ENCODE measurements at places on chromosomes 16 and 17.

DNA sequence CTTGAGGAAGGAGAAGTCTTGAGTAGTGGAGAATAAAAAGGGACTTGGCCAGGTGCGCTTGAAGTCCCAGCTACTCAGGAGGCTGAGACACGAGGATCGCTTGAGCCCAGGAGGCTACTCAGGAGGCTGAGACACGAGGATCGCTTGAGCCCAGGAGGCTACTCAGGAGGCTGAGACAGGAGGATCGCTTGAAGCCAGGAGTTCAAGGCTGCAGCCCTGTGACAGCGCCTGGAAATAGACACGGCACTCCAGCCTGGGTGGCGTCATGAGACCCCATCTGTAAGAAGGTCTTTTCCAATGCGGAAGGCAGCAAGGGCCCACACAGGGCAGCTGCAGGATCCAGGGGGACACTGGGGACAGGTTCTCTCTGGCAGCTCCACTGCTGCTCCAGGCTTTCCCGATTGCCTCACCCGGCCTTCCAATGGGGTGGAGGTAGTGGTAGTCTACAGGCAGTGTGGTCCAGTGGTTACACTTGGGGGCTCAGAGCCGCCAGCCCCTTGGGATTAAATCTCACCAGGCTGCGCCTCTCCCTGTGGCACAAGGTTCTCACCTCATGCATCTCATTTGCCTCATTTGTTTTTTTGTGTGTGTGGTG, 143.4 kb downstream of the SEC14L1 start:
- no peak for DNase-seq

DNA sequence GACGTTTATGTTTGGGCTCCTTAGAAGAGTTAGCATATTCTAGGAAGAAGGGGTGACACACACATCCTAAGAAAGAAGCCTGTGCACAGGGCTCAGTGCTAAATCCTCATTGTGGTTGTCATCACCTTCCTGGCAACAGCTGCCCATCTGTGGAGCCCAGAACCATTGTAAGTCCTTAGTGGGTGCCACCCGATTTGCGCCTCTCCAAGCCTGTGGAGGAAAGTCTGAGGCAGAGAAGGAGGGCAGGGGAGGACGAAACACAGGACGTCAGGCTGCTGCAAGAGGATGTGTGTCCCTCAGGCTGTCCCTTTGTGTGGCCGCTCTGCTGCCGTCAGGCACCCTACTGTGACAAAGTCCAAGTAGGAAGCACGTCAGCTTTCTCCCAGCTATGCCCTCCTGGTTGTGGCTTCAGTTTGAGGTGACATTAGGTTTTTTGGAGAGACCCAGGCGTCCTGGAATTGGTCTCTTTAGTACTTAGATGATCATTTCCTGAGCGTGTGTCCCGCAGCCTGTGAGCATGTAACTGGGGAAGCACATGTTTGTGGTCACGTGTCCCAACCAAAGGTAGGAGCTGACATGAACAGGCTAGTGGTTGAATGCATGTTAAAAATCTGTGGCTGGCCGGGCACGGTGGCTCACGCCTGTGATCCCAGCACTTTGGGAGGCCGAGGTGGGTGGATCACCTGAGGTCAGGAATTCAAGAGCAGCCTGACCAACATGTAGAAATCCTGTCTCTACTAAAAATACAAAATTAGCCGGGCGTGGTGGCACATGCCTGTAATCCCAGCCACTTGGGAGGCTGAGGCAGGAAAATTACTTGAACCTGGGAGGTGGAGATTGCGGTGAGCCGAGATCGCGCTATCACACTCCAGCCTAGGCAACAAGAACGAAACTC, 10.7 kb downstream of the CLUAP1 start:
- no peak for DNase-seq

- no peak for DNase-seq
These were observed 1.6 kb downstream of the CAPN15 start for GRCh38 chr16:529012-529575.

DNA sequence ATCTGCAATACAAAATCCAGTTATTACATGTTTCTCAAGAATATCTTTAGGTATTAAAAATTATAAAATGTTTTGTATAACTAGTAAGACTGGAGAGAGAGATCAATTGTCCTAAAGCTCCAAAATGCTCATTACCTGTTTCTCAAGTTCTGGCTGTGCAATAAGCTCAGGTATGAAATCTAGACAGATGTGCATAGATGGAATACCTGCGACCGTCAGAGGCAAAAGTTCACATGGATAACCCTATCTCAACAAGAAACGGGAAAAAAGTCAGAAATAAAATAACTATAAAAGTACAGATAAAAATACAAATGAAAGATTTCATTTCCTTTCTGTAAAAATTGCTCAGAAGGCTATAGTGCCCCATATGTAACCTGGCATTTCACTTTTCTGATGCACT, 5.8 kb upstream of the BRIP1 start:
- DNase-seq: no peak

DNA sequence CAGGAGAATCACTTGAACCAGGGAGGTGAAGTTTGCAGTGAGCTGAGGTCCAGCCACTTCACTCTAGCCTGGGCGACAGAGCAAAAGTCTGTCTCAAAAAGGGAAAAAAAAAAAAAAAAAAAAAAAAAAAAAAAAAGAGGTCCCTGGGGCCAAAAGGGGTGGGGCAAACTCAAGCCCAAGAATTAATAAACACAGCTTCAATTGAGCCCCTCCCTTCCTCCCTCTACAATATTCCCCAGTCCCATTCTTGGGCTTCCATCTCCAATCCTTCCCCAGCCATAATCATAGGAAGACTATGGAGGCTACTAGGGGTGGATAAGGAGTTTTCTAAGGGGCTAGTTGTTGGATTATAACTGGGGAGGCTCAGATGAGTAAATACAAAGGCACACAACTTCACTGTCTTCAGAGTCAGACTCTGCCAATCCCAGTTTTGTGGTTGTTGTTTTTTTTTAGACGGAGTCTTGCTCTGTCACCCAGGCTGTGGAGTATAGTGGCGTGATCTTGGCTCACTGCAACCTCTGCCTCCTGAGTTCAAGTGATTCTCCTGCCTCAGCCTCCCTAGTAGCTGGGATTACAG, 9.5 kb downstream of the CAVIN1 start:
- no peak for DNase-seq
